ENCODE measurements at places on chromosomes 16 and 17. TPM values are rescaled to one million over a fixed set of nuclear protein-coding genes. Genes with fewer than 3 reads are reported as not detected.

The UNK gene
- 10.9 TPM for total RNA-seq

The TLCD3B gene
- total RNA-seq: not detected

The SLC7A5 gene
- 7.8 TPM for total RNA-seq

The PSMD11 gene
- 152 TPM for total RNA-seq

The ATP2A1 gene
- total RNA-seq: not detected

All from dermis blood vessel endothelial cell (primary cell).